Urothelium cell line (cell line): ENCODE measurements at places on chromosomes 6 and 20.

- DNase-seq = no peak
Observed at GRCh38 chr20:3146732-3147341, 12.8 kb downstream of the FASTKD5 start.

GRCh38 chr20:50185426-50185825, 5.2 kb upstream of the CEBPB start:
- DNase-seq = no peak

- DNase-seq = no peak
Observed at GRCh38 chr6:154602708-154603107, 92.2 kb upstream of the CNKSR3 start.

DNA sequence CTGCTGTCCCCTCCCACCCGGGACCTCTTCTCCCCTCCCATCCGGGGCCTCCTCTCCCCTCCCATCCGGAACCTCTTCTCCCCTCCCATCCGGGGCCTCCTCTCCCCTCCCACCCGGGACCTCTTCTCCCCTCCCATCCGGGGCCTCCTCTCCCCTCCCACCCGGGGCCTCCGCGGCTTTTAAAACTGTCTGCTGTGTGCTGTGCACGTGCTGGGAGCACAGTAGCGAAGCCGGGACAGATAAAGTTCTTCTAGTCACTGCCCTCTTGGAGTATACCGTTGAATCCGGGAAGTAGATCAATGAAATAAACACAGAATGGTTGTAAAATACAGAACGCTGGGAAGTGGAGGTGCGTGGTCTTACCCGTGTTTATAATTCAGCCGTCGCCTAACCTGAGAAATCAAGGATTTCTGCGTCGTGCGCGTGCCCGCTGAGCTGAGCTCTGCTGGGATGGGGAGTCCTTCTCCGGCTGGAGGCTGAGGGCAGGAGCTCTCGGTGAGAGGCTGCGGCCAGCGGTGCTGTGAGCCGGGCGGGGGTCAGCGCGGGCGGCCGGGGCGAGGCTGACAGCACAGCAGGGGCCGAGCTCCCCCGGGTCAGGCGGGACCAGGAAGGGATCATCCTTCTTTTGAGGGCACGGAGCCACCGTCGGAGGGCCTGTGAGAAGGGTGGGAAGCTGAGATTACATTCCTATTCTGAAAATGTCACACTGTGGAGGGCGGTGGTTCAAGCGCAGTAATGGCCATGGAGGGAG, 19.6 kb upstream of the KIF25 start:
- no peak for DNase-seq

GRCh38 chr20:43941476-43942200, 27.0 kb downstream of the TOX2 start:
- no peak for DNase-seq
